Endodermal cell (in vitro differentiated cells): ENCODE measurements at places on chromosomes 2 and 18. TPM values are rescaled to one million over a fixed set of nuclear protein-coding genes. Genes with fewer than 3 reads are reported as not detected.

The CGREF1 gene
- 0.33 to 0.68 TPM (median 0.57 TPM) in 3 replicates for total RNA-seq

The SERPINE2 gene
- 386 and 404 TPM in 2 replicates for total RNA-seq

The ZSWIM2 gene
- total RNA-seq = not detected in 3 replicates

The NEURL3 gene
- total RNA-seq = not detected in 3 replicates
